ENCODE measurements at places on chromosomes 11 and 22. TPM values are rescaled to one million over a fixed set of nuclear protein-coding genes. Genes with fewer than 3 reads are reported as not detected.

Gene CLDN5
- total RNA-seq: 47.5 TPM

GRCh38 chr11:72639502-72640375, 34.5 kb downstream of the PDE2A start:
- DNase-seq: no peak

GRCh38 chr22:43053176-43053575, 36.0 kb downstream of the TTLL1 start:
- no peak for DNase-seq

DNA sequence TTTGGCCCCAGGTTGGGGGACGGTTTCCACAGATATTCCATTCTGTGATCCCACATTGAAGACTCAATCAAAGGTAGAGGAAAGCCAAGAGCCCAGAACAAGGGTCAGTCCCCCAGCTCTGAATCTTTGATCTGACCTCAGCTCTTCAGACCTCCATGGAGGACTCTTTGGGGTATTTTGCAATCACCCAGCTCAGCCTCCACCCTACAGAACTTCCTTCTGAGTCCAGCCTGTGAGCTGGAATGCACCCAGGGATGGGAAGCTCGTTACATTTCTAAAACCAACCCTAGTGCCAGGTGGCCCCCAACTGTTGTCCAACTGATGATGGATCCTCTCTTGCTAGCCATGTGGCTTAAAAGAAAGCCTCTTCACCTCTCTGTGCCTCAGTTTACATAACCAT, 335.3 kb downstream of the MN1 start:
- no peak for DNase-seq

All from skin of body (tissue), 3 donors.